Upper lobe of right lung (tissue), 1 donor: ENCODE measurements at places on chromosomes 12 and 14.

DNA sequence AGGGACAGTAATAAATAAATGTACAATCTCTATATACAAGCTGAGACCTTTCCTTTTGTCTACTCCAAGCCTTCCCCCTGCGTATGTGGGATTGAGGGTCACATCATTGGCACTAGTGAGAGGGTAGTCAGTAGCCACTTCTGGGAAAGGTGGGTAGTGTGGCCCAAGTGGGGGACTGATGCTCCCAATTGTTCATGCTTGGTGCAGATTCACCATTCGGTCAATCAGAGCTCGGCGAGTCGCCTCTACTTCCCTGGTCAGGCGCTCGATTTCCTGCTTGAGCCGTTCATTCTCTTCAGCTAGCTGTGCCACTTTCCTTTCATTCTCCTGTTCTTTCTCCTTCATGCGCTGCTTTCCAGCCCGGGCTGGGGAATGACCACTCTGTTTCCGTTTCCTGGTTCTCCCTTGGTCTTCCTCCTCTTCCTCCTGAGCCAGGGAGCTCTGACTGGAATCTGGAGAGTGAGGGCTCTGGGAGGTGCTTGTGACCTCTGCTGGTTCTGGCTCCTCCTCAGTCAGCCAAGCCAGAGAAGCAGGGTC lies 3.6 kb downstream of the DDIT3 start:
- DNase-seq: no peak

DNA sequence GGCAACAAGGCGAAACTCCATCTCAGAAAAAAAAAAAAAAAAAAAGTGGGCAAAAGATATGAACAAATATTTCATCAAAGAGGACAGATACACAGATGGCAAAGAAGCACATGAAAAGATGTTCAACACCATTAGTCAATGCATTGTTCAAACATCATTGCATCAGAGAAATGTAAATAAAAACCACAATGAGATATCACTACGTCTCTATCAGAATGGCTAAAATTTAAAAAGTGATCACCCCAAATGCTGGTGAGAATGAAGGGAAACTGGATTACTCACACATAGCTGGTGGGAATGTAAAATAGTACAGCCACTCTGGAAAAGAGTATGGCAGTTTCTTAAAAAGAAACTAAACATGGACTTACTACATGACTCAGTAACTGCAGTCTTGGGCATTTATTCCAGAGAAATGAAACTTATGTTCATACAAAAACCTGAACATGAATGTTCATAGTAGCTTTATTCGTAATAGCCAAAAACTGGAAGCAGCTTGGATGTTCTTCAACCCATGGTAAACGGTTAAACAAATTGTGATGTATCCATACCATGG lies 3.6 kb downstream of the L2HGDH start:
- DNase-seq: no peak

- DNase-seq: no peak
Observed at GRCh38 chr12:81340910-81341309, 263.0 kb downstream of the ACSS3 start.

GRCh38 chr14:100725587-100726387 lies 905 bp upstream of the DLK1 start:
- DNase-seq: no peak

DNA sequence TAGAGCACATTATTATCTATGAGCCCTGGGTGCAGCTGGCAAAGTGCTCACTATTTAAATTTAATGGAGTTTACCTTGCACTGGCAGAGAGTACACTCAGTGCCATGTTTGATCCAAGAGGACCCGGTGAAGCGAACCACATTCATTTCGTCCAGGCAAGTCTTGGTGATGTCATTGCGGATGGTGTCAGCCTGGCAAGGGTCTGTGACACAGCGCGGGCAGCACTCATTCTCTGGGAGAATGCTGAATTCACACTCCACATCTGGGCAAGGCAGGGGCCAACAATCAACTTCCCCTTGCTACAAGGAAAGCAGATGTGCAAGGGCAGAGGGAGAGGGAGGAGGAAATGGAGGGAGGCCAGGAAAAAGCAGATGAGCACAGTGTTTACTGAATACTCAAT lies 356.2 kb downstream of the NELL2 start:
- no peak for DNase-seq

GRCh38 chr12:96396914-96397313 lies 3.3 kb downstream of the CDK17 start:
- DNase-seq: no peak

DNA sequence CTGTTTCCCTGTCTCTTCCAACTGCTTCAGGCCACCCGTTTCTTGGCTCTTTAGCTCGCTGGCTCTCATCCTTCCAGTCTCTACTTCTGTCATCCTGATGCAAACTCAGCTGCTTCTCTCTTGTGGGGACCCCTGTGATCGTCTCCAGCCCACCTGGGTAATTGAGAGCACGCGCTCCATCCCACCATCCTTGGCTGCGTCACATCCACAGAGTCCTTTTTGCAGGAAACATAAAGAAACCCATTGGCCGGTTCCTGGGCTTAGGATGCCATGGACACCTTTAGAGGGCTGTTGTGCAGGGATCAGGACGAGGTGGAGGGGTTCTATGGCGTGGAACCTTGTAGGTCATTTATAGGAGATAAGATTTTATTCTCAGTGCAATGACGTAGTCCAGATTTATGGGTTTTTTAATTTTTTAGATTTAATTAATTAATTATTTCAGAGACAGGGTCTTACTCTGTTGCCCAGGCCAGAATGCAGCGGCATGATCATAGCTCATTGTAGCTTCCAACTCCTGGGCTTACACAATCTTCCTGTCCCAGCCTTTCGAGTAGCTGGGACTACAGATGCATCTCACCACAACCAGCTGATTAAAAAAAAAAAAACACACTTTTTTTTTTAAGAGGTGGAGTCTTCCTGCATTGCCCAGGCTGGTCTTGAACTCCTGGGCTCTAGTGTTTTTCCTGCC lies 82.6 kb downstream of the CCDC92 start:
- DNase-seq: no peak

- DNase-seq: peak; percentile 61
Observed at GRCh38 chr14:102902086-102902485, 20.4 kb upstream of the AMN start.

DNA sequence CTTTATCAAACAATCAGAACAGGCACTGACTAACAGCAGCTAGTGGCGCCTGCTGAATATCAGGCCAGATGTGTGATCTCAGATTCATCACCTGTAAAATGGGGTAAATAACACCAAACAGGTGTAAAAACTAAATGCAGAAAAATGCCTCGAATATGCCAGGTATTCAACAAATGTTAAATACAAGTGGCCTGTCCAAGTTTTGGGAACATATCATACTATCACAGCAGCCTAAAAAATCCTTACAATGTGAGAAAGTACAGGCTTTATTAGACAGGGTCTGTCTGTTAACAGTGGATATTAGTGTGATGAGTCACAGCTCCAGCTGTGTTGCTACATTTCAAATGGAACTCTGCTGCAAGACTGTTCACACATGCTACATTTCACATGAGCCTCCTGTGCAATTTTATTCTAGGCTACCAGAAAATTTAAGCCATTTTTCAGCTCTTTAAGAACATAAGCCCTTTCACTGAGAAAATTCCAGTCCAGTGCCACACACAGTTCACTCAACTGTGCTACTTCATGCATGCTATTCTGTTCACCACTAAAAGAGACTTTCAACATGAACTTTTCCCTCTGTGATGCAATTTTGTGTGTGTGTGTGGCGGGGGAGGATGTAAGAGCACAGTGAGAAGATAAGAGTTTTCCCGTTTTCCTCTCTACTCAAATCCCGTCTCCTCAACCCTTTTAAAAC lies 56.7 kb downstream of the MSRB3 start:
- DNase-seq: no peak

DNA sequence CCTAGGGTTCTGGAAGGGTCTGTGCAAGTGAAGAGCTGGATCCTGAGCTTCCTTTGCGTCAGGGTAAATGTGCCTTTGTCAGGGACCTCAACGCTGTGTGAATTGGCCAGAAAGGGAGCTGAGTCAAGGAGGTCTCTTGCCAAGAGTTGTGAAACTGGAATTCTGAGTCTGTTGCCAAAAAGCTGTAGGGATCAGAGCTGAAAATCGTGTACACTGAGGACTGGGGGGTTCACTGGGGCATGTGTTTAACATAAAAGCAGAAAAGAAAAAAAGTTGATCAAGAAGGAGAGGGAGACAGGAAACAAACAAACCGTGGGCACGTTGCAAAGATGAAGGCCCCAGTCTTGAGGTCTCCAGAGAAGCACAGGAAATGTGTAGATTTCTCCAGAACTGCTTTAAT lies 1081.5 kb downstream of the VRK1 start:
- no peak for DNase-seq

DNA sequence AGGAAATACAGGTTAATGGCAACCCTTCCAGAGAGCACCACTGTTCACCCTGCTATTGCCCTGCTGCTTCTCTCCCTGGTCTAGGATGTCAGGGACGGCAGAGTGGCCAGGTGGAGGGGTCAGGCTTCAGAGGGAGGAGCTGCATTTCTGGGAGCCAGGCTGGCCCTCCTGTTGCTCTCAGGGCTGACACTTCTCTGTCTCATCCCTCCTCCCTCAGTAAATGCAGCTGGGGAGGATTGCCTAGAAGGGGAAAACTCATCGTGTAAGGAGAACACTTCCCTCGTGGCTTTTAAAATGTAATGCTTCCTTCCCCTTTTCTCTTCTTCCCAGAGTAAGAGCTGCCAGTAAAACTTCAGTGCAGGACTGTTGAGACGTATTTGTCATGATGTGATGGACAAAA lies 20.8 kb downstream of the SUSD6 start:
- DNase-seq: no peak

DNA sequence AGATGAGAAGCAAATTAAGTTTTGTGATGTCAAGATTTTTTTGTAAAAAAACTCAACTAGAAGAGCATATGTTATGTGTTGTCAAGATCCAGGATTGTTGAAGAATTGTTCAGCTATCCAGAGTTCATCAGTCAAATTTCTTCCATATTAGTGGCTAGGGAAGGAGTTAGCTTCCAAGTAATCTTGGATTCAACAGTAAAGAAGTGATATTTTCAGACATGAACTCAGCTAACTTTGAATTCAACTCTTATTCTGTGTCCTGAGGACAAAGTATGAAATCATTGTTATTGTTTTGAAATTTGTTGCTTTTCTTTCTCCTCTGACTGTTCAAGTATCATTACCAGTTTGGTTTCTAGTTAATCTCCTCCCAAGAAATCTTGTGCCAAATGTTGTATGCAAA lies 589.3 kb upstream of the NOVA1 start:
- DNase-seq: no peak

DNA sequence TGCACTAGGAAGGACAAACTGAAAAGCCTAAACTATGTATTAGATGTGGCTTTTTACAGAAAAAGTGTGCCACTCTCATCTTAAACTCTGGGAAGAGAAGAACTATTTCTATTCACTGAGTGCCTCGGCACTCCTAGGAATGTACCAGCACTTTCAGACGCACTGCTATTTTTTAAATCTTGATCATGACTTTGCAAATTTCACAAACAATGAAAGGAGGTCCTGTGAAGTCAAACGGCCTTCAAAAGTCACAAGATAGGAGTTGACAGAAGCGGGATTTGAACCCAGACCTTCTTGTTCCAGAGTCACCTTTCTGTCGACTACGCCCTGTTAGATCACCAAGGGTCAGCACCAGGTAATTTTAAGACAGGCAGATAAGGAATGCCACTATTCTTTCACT lies 365.4 kb downstream of the VRK1 start:
- no peak for DNase-seq

GRCh38 chr12:65308006-65308405 lies 29.5 kb downstream of the MSRB3 start:
- no peak for DNase-seq

DNA sequence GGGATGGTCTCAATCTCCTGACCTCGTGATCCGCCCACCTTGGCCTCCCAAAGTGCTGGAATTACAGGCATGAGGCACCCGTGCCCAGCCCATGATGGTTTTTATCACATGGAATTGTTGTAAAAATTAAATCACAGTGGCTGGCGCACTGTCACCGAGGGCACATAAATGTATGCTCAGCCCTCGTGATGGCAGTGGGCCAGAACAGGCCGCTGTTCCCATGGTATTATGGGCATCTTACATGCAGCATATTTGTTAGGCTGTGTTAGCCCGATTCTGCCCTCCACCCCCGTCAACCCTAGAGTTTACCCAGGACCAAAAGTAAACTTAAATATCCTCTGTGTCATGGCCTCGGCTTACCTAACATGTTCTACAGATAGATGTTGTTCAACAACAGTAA lies 48.6 kb downstream of the GPR68 start:
- no peak for DNase-seq

GRCh38 chr12:111022386-111022785 lies 102.0 kb upstream of the MYL2 start:
- DNase-seq: no peak

DNA sequence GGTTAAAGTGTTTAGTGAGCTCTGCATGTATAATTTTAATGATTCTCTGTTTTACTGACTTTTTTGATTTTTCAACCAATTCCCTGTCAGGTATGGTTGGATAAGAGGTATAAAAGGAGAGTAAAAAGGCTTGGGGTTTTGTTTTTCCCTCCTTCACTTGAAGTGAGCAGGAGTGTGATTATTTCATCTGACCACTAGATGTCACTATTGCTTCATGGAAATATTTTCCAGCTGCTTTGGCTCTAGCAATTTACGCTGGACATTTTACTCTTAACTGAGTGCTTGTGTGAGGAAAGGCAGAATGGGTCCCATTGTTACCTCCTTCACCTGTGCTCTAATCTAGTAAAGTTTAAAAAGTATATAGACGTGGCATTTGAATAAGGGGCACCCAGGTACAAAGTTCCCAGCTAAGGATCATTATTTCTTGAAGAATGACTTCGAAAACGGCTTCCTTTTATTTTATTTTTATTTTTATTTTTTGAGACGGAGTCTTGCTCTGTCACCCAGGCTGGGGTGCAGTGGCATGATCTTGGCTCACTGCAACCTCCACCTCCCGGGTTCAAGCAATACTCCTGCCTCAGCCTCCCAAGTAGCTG lies 66.5 kb downstream of the TBC1D30 start:
- no peak for DNase-seq

- no peak for DNase-seq
Observed at GRCh38 chr12:31578632-31579031, 12.3 kb downstream of the DENND5B start.

- DNase-seq: no peak
Observed at GRCh38 chr14:97642631-97643030, 845.4 kb downstream of the VRK1 start.

- no peak for DNase-seq
Observed at GRCh38 chr14:106838991-106839769, 1312.8 kb downstream of the TMEM121 start.

DNA sequence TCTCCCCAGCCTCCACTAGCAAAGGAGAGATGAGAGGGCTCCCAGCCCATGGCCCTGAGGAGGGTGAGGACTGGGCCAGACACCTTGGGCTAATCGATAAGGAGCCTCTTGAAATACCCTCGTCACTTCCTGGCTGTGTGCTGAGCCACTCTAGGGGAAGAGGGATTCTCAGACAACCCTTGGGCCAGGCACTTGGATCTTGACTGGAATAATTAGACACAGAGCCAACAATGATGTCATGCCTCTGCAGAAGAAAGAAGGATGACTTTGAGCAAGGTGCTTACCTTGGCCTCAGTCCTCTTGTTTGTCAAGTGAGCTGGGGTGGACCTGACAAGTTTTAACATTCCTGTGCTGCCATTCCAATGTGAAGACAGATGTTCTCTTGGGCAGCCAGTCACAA lies 83.1 kb downstream of the LRRC74A start:
- DNase-seq: no peak
